ENCODE measurements at places on chromosomes 6 and 20.

DNA sequence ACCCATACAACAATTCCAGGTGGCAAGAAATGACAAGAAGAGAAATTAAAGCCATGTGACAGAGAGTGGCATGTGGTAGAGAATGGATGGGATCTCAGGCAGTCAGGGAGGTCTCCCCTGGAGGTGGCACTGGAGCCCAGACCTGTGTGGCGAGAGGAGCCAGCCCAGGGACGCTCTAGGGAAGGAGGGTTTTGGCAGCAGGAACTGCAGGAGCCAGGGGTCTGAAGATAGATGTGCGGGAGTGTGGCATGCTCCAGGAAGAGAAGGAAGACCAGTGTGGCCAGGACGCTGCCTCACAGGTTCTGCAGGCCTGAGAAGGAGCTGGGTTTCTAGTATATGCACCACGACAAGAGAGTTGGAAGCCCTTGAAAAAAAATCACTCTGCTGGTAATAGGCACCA lies 45.1 kb downstream of the SPATA2 start:
- DNase-seq, result no peak

DNA sequence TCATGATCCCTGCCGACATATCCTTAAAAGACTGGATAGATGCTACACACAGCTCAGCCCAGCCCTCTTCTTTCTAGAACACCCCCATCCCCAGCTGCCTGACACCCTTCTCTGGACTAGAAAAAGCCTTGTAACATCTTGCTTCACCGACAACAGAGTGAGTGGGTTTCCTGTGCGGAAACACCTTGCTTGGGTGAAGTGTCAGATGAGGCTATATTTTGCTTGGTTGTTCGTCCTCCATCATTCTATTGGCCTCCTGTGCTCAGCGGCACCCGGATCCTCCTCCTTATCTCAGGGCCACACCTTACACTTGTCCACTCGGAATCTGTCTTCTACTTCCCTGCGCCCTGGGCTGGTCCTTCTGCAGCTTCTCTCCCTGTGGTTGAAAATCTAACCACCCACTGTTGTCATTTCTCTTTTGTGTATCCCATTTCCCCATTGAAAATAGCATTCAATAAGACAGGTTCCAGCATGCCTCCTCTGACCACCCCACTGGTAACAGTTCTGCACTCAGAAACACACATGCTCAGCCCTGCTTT lies 101.3 kb upstream of the MLN start:
- DNase-seq, result peak; percentile 60

DNA sequence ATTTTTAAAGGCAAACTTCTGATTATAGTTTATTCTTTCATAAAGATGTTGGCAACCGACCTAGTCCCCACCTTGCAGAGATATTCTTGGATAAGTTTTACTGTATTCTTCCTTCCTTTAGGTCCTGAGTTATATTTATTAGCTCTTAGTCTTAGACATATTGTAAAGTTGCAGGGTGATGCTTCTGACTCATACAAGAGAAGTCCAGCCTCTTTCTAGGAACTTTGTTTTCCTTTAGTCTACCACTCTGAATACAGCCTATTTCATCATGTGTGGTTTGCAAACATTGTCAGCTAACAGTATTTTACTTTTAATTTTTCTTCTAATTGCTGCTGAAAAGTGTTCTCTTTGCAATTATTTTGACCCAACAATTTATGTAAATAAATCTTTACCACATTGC lies 686.7 kb downstream of the COL12A1 start:
- no peak for DNase-seq

DNA sequence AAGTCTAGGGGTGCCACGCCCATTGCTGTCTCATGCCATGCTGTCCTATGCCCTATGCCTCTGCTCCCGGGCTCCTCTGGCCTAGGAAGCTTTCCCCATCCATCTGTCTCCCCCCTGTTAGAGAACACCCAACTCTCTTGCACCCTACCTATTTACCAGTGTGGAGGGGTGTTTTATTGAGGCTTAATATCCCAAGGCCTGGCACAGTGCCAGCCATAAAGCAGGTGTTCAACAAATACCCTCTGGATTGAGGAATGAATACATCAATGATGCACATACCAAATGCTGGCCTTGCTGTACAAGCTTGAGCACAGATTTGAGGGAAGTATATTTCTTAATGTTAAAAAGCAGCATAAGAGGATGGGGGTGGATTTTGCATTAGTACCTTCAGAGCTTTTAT lies 38.3 kb downstream of the METTL24 start:
- no peak for DNase-seq

DNA sequence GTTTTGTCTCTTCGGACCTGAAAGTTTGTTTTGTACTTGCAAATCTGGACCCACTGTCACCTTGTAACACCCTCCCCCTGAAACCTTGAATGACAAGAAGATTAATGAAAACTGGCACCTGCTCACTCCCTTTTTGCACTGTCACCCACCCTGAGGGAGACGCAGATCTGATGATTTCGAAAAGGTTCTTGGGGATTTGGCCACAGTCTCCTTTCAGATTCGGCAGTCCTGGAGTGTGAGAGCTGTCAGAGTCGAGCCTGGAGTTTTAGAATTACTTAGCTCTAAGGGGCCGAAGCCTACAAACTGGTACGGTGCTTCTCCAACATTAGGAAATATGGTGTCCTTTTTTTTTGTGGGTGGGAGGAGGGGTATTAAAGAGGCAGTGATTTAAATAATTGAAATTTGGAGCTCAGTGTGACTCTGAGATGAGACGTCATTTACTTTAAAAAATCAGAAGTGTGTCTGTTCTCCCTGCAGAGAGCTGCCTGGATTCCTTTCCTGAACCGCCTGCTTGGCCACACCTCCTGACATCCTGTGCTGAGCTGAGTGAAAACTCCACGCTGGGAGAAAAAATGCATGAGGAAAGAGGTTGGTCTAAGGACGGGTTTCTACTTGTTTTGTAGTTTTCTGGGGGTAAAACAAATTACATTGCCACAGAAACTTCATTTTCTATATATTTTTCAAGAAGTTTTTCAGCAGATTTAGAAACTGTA lies 447.0 kb upstream of the CDH4 start:
- no peak for DNase-seq

DNA sequence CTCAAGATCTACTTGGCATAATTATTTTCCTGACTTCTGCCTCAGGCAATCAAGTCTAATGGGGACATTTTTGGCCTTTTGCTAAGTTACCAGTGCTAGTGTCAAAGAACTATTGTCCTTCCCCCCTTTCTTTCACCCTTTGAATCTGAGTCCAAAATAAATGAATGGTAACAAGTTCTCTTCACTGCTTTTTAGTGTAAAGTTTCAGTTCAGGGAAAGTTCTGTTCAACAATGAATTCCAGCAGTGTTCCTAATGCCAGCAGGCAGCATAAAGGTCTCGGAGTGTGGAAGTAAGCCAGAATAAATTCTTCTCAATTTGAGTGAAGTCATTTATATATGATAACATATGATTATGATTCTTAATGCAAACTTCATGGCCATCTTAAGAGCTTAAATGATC lies 20.8 kb upstream of the TSPYL1 start:
- no peak for DNase-seq

DNA sequence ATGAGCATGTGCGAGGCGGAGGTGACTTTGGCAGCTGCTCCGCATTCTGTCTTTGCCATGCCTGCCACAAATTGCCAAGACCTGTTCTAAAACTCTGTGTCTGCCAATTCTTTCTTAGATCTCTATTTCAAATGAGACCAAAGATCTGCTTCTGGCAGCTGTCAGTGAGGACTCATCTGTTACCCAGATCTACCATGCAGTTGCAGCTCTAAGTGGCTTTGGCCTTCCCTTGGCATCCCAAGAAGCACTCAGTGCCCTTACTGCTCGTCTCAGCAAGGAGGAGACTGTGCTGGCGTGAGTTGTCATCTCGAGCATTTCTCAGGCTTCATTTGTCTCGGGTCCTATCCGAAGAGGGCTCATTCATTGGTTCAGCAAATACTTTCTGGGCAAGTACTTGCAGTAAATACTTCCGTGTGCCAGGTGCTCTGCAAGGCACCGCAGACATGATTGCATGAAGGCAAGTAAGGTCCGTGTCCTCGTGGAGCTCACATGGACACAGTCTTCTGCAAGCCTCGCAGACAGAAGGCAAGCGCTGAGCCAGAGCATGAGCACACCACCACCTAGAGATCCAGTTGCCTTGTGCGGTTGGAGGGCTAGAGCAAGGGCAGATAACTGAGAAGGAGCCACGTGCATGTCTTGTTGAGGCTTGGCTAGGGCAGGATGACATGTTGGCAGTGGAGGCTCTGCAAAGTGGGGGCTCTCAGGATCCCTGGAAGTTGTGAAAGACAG lies 19.7 kb upstream of the MROH8 start:
- DNase-seq, result no peak

- DNase-seq, result no peak
These were observed 63.5 kb downstream of the FYN start for GRCh38 chr6:111809766-111810165.

GRCh38 chr6:126182650-126183311 lies 157.1 kb upstream of the CENPW start:
- no peak for DNase-seq

GRCh38 chr6:87100216-87100615 lies 5.3 kb upstream of the CGA start:
- DNase-seq, result no peak

Measured in activated gamma-delta T cell treated with Interleukin-2 at 50 U/mL for 16 hours (primary cell).